ENCODE measurements at places on chromosomes 16 and 17. TPM values are rescaled to one million over a fixed set of nuclear protein-coding genes. Genes with fewer than 3 reads are reported as not detected.

- DNase-seq, result no peak
Measured at GRCh38 chr16:20004931-20005330, 68.8 kb downstream of the GPR139 start.

- no peak for DNase-seq
Measured at GRCh38 chr17:65813306-65813705, 251.9 kb upstream of the AXIN2 start.

DNA sequence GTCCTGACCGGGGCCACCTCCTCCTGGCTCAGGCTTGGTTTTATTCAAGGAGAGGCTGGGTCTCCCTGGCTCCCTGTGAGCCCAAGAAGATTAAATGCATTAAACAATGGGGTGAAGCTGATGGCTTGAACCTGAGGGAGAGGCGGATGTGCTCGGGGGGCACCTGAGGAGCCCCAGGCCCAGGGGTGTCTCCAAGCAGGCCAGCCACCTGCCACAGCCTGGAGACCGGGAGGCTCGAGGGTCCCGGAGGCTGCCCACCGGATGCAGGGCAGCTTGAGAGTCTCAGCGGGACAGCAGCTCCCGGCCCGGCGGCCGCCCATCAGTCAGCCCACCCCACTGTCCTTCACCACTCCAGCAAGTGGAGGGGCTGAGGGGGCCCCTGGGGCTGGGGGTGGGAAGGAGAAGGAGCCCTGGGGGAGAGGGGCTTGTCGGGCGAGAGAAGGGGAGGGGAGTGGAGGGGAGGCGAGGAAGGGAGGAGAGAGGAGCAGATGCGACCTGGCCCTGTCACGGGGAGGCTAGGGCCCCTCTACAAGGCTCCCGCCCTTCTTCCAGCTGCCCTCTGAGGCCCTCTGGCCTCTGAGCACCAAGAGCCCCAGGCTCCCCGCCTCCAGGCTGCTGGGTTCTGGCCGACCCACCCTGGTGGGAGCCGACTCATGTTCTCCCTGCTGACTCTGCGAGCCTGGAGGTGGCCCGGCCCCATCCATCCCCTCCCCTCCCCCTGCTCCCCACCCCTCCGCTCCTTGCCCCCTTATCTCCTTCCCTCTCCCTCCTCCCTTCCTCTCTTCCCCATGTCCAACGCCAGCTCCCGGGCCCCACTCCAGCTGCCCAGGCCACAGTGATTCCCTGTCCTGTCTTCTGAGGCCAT is 13.2 kb downstream of the CD7 start:
- no peak for DNase-seq

GRCh38 chr16:15037745-15038144 is 18.1 kb downstream of the NTAN1 start:
- DNase-seq, result no peak

DNA sequence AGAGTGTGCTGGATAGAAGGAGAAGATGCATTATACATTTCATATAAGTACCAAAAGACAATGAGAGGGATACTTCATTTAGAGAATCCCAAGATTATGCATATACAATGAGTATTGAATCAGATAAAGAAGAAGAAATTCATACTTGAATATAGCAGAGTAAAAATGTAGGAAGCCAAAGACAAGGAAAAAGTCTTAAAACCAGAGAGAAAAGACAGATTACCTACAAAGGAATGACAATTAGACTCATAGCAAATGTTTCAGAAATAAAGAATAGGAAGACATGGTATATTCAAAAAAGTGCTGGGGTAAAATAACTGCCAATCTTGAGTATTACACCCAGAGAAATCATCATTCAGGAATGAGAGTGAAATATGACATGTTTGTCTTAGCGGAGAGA is 6.8 kb upstream of the MSI2 start:
- no peak for DNase-seq

GRCh38 chr17:4497101-4497824 is 1.4 kb upstream of the SPNS2 start:
- DNase-seq, result no peak

GRCh38 chr16:9380221-9380620 is 288.8 kb downstream of the HAPSTR1 start:
- DNase-seq, result no peak

DNA sequence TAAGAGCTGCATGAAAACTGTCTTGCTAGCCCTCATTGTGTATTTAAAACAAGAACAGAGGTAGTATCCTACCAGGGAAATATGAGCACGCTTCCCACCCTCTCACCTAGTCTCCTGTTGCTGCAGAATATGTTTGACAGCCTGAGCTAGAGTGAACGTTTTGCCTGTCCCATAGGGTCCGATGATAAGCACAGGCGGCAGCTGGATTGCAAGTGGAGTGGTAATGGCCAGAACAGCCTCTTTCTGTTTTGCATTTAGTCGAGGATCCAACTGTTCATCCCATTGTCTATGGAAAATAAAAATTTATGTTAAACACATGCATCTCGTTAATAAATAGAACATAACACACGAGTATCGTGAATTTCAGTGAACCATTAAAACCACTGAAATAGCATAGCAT is 84.2 kb downstream of the HELZ start:
- no peak for DNase-seq

Gene OR1E2
- not detected for polyA plus RNA-seq

Gene ADAD2
- not detected for polyA plus RNA-seq

Gene PIRT
- polyA plus RNA-seq, result 0.07 TPM

Gene ANKRD40
- polyA plus RNA-seq, result 49.9 TPM

Gene CCDC200
- polyA plus RNA-seq, result 44.1 TPM

Gene MMP28
- polyA plus RNA-seq, result 1.2 TPM

Gene HS3ST4
- polyA plus RNA-seq, result 0.88 TPM

Gene NHERF1
- polyA plus RNA-seq, result 163 TPM

Gene DDX28
- 8.8 TPM for polyA plus RNA-seq
